ENCODE measurements at places on chromosomes 3 and 15.

- DNase-seq: no peak
These were observed 95.7 kb downstream of the HHLA2 start for GRCh38 chr3:108391917-108392593.

GRCh38 chr15:51266656-51267050 is 71.7 kb downstream of the CYP19A1 start:
- DNase-seq: no peak

DNA sequence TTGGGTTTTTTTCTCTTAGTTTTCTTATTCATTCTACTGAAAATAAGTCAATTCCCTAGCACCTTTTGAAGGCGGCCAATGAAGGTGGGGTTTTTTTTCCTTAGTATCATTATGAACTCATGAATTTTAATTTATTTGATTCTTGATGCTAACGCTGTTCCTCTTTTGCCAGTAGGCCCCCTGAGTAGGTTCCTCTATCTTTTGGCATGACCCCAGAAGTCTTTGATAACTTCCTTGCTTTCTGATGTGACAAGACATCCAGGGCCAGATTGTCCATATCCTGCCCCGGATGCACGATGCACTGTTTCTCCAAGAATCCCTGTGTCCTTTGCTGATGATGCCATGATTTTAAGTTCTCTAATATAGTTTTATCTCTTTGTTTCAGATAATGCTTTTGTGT is 20.6 kb downstream of the LRRK1 start:
- no peak for DNase-seq

- no peak for DNase-seq
These were observed 210.8 kb upstream of the SEMA6D start for GRCh38 chr15:47506329-47507100.

DNA sequence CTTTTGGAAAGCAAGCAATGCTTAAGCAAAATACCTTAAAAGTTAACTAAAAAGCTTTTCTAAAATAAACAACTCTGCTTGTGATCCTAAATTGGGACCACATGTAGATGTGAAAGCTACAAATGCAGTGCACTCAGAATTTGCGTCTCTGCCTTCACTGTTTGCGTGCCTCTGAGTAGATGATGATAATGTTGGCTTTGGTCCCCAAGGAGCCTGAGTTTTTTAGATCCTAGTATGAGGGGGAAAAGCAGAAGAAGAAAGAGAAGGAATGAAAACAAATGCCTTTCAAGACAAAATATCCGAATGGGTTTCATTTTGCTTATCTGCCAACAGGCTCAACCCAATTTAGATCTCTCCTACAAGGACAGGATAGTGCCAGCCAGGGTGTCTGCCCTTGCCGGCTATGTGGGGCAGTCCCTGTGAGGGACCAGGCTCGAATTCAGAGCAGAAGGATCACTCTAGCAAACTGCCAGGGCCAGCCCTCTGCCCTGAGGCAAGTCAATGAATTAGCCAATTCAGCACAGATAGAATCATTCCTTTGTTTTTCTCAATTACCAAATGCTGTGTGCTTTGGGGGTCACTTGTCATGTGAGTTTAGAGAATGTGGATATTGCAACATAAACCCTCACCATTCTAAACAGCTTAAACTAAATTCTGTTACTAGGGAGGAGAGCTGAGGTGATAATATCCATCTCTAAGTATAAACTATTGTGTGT is 28.5 kb downstream of the SCG5 start:
- no peak for DNase-seq

DNA sequence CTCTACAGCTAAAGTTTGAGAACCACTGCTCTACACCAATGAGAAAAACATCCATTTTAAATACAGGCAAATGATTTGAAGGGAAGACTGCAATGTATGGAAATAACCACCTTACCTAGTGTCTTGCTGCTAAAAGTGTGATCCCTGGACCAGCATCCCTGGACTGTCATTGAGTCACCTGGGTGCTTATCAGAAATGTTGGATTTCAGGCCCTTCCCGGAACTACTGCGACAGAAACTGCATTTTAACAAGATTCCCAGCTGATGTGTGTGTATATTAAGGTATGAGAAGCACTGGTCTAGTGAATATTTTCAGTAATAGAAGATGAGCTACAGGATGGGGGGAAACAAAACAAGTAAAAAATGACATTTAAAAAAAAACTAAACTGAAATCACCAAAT is 324.1 kb downstream of the MECOM start:
- DNase-seq: no peak

- peak; percentile 91 for DNase-seq
These were observed at the start of gene ABCC5 for GRCh38 chr3:184017672-184018423. Gene ABCC5, minus strand, starts transcription at chr3:184017884. Its CDS starts 3,492 bp downstream, at chr3:184014392.

GRCh38 chr3:46970391-46971091 is 6.0 kb downstream of the CCDC12 start:
- peak; percentile 37 for DNase-seq

DNA sequence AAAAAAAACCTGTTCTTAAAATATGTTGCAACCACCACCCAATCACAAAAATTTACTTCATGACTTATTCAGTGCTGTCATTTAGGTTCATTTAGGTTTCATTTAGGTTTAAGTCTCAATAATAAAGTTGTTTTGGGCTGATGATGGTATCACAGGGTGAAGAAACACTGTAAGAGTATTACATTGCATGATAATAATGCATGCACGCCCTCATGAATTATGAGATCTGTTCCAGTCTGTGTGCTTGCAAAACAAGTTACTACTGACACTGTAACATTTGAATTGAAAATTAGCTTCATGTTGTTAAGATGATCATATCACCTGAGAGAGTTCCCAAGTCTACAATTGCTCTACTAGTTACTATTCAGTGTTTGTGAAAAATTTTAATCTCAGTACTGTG is at the start of gene AADACL2:
AADACL2 (plus strand) TSS at position 315 of the 400 bp plus-strand sequence. CDS start 109 bp downstream, outside the sequence.
- DNase-seq: no peak

- DNase-seq: no peak
These were observed 2.3 kb downstream of the OXSR1 start for GRCh38 chr3:38167591-38167990.

- no peak for DNase-seq
These were observed 71.4 kb upstream of the LMOD3 start for GRCh38 chr3:69193749-69194148.

DNA sequence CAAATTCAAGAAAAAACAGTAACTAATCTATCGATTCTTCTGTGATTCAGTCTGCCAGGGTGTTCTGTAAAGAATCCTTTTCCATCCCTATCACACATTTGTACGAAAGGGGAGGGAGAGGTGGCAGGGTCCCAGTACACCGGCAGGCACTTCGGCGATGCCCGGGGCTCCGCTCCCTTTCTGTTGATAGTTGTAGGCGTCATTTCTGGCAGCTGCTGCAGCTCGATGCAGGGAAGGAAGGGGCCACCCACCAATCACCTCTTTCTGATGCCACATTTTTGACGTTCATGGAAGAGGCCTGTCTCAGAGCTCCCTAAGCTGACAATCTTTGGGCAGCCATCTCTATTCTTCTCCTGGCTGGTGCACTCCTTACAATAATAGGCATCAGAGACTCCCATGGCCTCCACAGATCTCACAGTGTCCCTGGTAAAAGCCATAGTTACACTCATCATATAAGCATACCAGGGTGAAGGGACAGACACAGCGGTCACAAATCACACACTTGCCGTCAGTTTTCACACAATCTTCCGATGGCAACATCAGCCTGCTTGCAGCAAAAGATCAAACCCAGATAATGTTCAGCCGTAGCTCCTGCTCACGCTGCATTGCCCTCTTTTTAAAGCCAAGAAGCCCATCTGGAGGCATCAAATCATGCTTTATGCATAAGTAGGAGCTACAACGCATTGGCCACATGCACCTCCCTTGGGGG is 60.8 kb upstream of the ZBTB38 start:
- no peak for DNase-seq

- DNase-seq: no peak
These were observed 6.0 kb upstream of the CEMIP start for GRCh38 chr15:80773122-80773551.

DNA sequence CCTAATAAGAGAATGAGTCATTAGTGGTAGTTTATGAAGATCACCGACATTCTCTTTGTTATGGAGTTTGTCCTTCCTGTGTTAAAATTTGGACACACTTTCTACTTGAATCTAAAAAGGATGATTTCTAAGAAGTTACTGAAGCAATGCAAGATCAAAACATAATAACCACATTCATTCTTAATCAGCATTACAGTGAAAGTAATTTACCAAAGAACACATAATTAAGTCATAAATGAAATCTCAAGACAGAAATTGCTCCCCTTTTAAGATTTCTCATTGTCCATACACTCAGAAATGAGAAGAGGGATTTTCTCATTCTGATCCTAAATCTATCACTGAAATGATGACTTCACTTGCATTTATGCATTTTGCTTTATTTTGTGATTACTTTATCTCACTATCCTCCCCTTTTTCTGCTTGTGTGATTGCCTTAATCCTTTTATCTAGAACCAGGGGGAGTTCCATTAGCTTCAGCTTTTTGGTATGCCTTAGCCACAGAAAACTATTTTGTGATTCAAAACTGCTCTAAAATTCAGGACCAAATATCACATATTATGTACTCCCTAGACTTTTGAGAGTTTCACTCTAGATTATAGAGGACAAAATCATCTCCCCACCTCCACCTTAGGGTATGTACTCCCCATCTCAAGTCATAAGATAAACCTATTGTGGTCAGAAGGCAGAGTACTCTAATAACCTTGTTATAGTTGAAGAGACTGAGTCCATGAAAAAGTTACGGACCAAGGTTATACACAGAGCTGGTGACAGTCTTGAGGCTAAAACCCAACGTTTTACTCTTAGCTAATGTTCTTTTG is 817.6 kb upstream of the CFAP20DC start:
- DNase-seq: no peak

DNA sequence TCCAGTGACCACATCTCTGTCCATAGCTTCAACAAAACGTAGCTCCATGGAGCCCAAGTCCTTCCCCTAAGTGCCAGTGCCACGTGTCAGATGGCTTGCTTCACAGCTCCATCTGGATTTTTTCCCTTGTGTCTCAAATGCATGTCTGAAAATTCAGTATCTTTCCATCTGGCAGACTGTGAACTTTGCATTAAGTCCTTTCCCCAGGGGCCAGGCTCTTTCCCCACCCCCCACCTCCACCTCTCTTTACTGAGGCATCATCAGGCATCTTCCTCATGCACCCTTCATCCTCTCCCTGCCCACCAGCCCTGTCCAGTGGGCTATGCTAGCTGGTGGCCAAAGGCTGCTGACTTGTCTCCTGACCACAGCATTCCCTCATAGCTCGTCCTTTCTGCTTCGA is 53.7 kb downstream of the PDIA5 start:
- DNase-seq: no peak

DNA sequence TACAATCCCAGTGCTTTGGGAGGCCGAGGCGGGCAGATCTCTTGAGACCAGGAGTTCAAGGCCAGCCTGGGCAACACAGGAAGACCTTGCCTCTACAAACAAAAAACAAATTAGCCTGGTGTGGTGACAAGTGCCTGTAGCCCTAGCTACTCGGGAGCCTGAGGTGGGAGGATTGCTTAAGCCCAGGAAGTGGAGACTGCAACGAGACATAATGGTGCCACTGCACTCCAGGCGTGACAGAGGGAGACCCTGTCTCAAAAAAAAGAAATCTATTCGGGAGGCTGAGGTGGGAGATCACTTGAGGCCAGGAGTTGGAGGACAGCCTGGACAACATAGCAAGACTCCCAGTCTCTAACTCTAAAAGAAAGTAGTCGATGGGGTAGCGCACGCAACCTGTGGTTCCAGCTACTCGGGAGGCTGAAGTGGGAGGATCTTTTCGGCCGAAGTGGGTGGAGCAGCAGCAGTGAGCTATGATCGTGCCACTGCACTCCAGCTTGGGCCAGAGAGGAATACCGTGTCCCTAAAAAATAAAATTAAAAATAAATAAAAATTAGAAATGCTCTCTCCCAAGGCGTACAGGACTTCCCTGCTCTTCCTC is 775 bp downstream of the C3orf33 start:
- no peak for DNase-seq

- DNase-seq: no peak
These were observed 339.2 kb upstream of the ONECUT1 start for GRCh38 chr15:53129121-53129904.

GRCh38 chr15:70240082-70240481 is 142.4 kb upstream of the TLE3 start:
- no peak for DNase-seq

- peak; percentile 80 for DNase-seq
These were observed 27.0 kb upstream of the POLG start for GRCh38 chr15:89361451-89362202.

DNA sequence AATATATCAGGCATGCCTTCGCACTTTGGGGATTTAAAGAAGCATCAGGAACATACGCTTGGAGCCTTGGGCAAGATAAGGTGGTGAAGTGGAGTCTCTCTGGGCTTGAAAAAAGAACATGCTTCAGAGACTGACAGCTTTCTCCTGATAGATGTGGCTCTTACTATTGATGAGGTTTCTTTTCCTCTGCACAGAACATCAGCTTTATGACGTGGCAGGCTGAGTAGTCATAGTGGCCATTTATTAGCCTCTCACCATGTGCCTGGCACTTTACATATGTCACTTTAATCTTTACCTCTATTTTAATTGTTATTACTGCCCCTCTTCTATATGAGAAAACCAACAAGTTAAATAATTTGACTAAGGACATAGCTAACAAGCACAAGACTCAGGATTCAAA is 19.0 kb upstream of the LRRC58 start:
- DNase-seq: no peak

DNA sequence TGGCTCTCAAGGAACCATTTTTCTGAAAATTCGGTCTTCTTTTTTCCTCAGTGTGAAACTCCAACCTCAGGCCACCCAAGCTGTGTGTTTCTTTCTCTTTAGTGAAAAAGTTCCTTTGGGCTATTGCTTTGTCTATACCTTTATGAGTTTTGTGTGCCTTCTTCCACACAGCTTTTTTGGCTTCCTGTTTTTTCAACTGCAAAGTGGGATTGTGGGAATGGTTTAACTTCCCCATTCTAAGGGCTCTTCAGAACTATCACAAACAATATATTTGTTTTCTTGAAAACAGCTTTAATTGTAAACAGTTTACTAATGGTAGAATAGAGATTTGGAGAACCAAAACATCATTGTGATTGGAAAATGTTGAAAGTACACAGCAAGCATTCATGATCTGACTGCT is 10.4 kb downstream of the SYN2 start:
- no peak for DNase-seq

GRCh38 chr3:13199006-13199776 is 126.0 kb upstream of the IQSEC1 start:
- no peak for DNase-seq

- no peak for DNase-seq
These were observed 202.8 kb downstream of the TP63 start for GRCh38 chr3:189833996-189834395.

GRCh38 chr15:88348579-88349230 is 92.2 kb upstream of the NTRK3 start:
- DNase-seq: no peak

GRCh38 chr3:134649106-134649705 is 1.6 kb downstream of the KY start:
- DNase-seq: no peak
